ENCODE measurements at places on chromosomes 2 and 18.

DNA sequence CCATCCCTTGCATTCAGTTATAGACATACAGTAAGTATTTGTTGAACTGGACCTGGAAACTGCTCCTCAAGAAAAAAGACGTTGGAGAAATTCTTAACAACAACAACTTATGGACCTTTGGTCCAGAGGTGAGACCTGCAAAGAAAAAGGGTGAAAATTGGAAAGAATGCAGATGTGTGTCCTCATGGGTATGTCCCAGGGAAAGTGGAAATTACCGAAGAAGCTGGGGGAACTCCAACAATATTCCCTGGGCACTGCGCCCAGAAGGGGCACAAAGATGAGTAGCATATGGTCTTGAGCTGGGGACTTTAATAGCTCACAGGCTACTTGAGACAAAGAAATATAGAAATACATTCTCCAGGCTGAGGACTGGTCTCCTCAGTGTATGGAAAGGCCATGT, 35.5 kb upstream of the YWHAQ start:
- no peak for DNase-seq

DNA sequence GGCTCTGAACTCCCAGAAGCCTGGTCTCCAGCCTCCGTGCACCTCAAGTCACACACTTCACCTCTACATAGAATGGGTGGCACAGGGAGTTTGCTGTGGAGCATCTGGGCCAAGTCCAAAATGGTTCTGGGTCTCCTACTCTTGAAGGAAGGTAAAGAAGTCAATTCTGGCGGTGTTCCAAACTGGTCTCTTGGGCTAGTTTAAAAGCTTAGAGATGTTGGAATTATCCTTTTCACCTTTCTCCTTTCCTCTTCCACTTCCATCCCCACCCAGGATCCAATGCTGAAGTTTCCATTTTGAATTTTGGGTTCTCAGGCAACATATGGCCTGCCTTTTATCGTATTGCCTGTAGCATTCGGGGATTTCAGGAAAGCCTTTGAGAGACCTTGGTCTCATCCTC, 325.2 kb downstream of the PDE11A start:
- DNase-seq = no peak

DNA sequence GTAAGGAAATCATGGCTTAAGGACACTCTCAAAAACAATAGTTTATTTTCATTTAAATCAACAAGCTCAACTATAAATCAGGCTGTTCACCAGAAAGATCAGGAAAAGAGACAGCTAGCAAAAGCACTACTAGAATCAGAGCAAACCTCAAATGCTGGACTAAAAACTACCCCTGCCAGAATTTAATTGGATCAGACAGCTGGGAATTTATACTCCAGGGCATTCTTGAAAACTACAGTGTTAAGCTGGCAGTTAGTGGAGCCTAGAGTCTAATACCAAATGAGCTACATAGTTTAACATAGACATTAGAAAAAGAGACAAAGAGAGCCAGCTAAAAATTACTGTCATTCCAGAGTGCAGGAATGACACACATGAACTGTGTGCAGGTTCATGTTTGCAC, 1016.4 kb upstream of the CRIM1 start:
- DNase-seq = no peak

DNA sequence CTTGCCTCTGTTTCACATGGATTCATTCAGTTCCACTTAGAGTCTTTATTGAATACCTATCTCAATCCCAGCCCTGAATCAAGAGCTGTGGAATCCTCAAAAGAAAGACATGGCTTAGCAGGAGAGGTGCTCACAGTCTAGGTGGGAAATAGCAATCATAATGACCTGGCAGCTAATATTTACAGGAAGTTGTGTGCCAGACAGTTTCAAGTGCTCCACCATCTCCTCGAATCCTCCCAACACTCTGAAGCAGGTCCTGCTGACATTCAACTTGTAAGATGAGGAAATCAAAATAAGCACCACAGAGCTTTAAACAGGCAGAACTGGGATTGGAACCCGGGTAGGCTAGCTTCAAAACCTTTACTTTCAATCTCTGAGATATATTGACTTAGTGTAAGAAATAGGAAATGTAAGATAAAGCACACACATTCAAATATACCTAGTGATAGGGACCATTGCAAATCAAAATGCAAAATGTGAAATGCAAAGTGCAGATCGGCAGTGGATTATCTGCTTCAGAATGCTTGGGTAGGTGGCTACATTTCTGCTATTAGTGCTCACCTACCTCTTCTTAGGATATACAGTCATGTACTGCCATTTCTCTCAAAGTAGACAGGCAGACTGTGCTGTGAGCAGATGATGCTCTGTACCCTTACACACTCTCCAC, 182.0 kb downstream of the PRKCE start:
- DNase-seq = no peak

- DNase-seq = no peak
These were observed 30.7 kb downstream of the DOCK10 start for GRCh38 chr2:225011585-225011984.

- DNase-seq = no peak
These were observed 72.2 kb downstream of the MAP2 start for GRCh38 chr2:209495855-209496585.

DNA sequence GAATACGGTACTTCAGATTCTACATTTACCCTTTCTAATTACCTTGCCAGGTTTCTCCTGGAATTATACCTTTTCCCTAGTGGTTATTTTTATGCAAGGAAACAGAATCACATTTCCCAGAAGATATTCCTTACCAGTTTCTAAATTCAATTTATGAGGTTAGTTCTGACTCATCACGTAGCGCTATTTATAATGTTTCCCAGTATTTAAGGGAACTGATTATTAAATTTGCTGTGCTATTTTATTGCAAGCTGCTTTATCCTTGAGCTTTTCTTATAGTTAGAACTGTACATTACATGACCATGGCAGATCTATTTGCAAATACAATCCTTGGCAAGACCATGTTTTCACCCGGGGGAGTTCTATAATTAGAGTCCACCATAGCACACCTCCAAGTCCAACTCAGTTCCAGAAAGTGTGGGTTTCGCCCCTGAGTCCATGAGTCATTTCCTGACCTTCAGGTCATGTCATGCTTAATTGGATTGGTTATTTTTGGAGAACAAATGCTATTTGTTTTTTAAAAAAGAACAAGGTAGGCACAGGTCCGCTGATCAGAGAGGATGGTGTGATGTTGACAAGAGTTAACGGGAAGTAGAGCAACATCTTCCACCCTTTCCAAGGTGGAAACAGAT, 126.6 kb downstream of the ZNF532 start:
- no peak for DNase-seq

DNA sequence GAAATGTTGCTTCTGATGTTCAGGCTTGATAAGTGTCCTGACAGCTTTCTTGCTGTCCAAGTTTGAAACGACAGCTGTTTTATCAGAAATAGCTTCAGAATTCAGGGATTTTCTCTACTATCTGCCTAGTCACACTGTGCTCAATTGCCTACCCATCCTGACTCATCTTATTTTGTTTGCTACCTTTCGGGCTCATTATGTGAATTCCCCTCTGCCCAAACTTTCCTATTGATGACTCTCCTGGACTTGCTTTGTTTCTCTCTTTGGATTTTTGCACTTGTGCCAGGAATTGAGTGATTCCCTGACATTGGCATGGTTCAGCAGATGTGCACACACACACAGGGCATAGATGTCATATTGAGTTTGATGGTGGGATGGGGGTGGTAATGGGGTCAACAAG, 1052.6 kb upstream of the PIK3C3 start:
- no peak for DNase-seq

GRCh38 chr2:96887493-96888012, 17.7 kb upstream of the SEMA4C start:
- no peak for DNase-seq

DNA sequence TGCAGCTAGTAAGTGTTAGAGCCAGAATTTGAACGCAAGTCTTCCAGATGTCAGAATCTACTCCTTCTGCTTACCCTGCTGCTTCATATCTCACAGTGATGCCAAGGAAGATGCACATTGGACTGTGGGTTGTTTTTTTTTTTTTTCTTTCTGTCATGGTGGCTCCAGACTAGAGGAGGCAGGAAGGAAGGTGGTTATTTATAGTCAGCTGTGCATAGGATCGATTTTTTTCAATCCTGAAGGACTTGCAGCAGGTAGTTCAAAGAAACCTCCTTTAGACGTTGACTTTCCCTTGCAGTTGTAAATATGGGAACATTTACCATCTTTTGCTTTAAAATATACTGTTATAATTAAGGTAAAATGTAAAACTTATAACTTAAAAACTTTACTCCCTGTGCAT, 17.3 kb downstream of the NEDD4L start:
- DNase-seq = no peak

DNA sequence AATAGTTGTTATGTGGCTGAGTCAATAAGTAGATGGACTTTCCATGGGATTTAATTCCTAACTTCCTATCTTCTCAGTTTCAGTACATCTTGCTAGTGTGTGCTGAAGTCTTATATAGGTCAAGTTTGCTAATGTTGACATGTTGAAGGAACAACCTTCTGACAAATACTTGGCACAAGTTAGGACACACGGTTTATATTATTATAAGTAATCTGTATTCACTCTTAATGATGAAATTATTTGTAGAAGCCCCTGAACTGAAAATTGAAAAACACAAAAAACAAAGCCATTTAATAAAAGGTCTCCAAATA, 19.2 kb downstream of the ARL5A start:
- no peak for DNase-seq

GRCh38 chr2:71897137-71897480, 250.6 kb downstream of the CYP26B1 start:
- DNase-seq = no peak

DNA sequence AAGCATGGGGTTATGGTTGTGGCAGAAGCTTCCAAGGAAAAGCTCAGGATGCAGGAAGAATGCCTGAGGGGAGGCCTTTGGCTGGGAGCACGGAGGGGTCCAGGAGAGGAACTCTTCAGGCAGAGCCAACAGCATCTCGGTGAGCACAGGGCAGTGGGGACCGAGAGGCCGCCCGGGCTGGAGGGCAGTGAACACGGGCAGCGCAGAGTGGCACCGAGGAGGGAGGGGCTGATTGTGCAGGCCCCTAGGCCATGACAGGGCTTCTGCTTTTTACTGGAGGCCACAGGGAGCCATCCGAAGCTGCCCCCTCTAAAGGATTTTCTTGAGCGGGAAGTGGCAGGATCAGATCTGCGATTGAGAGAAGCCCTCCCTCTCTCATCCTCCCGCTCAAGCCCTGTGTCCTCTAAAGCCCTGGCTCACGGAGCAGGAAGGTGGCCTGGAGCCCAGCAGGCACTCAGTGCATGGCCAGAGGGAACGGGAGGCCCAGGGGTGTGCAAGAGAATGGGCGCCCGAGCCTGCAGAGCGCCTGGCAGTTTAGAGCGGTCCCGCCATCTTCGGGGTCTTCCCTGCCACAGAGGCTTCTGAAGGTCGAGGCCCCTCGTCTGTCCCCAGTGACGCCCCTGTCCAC, 110.0 kb upstream of the STON1 start:
- no peak for DNase-seq

DNA sequence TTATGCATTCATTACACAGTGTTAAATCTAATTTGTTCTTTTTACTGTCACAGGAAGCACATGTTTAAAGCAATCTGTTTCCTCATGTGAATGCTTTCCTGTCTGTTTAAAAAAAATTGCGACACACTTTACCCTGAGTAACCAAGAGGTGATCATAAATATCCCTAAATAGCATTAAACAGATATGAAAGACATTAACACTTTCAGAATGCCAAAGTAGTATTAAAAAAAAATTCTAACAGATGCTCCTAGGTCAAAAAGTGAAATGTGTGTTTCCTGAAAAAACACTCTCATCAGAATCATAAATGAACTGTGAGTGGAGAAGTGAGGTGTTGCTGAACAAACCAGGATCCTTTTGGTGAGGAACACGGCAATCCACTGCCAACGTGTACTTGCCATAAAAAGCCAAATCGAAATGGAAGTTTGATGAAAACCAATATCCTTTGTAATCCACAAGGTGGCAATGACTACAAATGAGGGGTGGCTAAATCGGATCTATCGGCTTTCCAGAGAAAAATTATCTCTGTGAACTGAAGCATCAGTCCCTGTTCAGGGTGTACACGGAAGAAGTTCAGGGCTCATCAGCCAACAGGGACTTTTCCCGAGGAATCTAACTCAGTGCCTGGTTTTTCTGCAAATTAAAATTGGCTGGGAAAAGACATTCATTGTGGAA, 248.9 kb downstream of the TCF4 start:
- DNase-seq = no peak

DNA sequence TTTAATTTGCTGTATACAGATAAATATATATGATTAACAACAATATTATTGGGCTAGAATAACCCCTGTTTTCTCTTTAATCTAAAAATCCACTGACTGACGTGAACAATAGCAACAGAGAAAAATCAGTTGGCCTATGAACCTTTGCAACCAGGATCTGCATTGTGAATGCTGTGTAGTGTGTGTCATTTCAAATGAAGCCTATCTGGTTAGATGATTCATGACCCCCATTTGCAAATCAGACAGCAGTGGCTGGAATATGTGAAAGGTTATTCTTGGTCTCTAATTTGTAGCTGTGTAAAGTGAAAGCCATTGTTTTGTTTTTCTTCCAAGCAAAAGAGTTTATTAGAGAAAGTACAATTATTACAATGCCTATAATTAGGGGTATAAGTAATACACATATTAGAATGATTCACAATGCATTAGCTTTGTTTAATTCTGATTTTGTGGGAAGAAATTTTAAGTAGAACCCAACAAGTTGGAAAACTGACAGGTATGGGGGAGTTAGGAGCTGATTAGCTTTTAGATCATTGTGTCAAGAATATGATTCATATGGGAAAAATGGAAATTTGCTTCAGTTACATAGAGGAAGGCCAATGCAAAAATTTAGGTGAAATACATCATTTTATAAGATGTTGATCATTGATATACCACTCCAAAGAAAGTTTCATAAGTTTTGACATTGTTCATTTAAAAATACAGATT, 1362.2 kb upstream of the TMEFF2 start:
- DNase-seq = no peak

DNA sequence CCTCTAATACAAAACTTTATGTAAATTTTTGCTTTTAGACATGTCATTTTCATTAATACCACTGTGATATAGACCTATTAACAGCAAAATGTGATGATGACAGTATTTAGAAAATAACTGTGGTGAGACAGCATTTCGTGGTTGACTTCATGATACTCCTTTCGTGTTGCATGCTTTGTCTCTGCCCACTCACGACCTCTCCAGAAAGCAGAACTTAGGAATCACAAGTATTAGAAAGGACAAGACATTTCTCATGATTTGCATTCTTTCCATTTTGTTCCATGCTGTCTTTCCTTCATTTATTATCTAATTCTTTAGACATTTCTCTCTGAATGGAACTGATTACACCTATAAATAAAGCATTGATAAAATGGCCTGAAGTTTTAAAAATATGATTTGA, 85.2 kb upstream of the POU3F3 start:
- DNase-seq = no peak

DNA sequence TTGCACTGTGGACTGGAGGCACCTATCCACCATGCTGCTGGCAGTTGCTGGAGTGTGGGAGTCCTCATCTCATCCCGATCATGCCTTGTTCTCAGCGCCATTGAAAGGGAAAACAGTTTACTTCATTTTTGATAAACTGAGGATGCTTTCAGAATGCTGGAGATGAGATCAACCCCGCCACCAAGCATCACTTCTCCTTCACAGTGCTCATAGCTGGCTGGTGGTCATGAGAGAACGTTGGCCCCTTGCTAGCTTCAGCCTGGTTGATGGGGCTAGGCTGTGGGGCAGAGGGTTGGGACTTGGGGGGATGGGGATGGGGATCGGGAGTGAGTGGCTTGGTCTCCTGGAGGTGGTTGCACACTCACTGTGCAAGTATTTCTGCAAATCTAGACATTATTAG, 30.1 kb downstream of the SOX11 start:
- no peak for DNase-seq

Measured in stimulated activated CD8-positive, alpha-beta memory T cell treated with anti-CD3 and anti-CD28 coated beads, Interleukin-12 subunit alpha, Interleukin-12 subunit beta, amount 100 ng/mL, for 4 hours (primary cell).